ENCODE measurements at places on chromosomes 7 and 10.

DNA sequence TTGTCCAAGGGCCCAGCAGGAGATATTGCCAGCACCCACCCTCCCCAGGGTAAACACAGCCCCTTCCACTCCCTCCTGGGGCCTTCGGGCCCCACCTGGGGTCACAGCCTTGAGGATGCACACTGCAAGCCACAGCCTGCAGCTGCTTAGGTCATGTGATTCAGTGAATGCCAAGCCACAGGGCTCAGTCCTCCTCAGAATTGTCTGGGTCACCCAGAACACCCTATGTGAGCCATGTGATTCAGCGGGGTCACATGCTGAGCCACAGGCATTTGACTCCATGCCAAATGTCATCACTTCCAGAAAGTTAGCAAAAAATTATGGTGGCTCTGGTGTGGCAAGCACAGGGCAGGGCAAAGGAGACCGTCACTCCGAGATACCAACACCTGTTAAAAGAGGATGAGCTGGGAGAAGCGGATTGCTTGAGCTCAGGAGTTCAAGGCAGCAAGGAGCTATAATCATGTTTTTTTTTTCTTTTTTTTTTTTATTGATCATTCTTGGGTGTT, 17.2 kb upstream of the PSAP start:
- no peak for DNase-seq

- DNase-seq: no peak
These were observed 108.0 kb downstream of the WDFY4 start for GRCh38 chr10:48792687-48793096.

- DNase-seq: no peak
These were observed 3.8 kb upstream of the DMTF1 start for GRCh38 chr7:87148332-87148955.

DNA sequence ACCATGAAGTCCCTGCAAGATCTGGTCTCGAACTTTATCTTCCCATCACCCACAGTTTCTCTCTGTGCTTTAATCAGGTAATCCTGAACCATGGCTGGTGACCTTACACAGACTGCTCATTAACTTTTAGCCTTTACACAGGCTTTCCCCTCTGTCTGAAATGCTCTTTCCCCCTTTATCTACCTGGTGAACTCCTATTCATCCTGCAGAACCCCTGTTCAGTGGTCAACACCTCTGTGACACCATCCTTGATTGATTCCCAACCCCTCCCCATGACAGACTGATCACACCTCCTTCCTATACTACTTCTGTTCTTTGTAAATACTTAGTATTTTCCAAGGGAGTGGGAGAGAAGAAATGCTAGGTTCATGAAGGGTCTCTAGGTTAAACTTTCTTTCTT, 254.0 kb downstream of the RPS24 start:
- no peak for DNase-seq

DNA sequence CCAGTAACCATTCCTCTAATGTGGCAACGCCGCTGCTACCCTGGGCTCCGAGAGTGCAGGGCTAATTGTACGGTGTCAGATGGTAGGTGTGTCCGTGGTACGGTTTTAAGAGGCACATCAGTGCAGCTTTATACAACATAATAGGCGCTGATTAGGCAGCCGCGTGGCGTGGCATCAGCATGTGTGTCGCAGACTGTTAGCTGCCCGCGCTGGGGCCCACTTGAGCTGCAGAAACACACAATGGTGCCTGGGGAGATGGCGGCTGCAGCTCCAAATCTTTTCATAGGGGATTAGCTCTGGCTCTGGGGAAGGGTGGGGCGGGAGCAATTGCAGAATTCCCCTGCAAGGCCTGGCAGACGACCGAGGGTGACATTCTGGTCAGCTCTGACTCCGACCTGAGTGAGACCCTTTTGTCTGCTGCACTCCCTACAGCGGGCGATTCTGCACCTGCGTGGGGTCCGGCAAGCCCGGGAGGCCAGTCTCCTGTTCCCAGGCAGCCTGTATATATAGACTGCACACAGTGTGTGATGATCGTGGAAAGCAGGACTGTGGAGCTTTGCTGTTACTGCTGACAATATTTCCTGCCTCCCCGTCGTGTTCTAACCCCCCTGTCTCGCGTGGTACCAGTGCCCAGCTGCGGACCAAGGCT, 722.7 kb upstream of the CELF2 start:
- DNase-seq: no peak

DNA sequence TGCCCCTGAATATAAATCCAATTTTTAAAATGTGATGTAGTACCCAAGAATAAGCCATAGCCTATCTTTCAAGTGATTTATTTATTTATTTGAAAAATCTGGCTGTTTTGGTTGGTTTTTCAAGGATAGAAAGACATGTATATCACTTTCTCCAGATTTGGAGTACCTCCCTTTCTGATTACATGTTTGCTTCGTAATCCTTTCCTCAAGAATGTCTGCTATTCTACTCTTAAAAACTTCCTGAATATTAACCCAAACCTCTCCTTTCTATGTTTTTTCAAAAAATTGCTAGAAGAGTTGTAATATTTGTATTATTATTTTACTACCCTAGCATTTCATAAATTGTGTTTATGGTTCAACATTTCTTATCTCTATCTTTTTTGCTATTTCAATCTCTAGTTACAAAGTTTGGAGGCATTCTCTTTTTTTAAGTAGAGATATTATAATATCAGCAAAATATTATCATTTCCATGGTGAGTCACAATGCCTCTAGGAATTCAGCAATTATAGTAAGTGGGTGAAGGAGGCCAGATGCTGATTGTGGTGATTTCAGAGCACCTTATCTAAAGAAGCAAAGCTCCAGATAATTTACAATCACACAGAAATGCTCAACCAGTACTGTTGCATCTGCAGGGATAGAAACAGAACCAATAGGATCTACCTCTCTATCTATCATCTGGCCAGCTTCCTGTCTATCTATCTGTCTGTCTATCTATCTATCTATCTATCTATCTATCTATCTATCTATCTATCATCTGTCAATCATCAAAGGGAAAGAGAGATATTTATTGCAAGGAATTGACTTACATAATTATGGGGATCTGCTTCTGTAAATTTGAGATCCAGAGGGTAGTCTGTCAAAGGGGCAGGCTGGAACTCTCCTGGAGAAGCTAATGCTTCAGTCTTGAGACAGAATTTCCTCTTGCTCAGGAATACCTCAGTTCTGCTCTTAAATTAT, 412.5 kb upstream of the SEMA3C start:
- no peak for DNase-seq

DNA sequence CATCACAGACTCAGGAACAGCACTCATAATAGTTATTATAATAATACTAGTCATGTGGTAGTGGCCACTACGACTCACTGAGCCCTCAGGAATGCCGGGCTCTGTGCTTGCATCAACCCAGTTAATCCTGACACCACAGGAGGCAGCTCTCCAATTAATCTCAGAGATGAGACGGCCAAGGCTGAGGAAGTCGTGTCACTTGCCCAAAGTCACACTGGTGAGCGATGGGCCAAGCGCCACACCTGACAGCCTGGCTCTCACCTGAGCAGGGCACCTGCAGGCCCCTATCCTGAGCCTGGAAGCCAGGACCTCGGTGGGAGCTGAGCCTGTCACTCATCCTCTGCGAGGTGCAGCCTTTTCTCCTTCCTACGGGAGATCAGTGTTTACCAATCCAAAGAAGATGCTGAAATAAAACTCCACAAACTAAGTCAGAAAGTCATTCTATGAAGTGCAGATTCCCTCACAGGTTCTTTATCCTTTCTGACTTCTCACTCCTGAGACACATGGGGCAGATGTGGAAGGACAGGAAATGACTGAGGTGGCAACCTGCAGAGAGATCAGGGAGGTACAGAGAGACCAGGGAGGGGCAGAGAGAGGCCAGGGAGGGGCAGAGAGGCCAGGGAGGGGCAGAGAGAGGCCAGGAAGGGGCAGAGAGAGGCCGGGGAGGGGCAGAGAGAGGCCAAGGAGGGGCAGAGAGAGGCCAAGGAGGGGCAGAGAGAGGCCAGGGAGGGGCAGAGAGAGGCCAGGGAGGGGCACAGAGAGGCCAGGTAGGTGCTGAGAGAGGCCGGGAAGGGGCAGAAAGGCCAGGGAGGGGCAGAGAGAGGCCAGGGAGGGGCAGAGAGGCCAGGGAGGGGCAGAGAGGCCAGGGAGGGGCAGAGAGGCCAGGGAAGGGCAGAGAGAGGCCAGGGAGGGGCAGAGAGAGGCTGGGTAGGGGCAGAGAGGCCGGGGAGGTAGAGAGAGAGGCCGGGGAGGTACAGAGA, 38.5 kb downstream of the VIPR2 start:
- no peak for DNase-seq

- DNase-seq: no peak
These were observed 11.5 kb upstream of the AKR1B10 start for GRCh38 chr7:134515569-134516468.

- DNase-seq: peak; percentile 17
These were observed 412 bp downstream of the PIP4K2A start for GRCh38 chr10:22713853-22714478.

GRCh38 chr10:78349165-78349516, 315.5 kb downstream of the RPS24 start:
- no peak for DNase-seq

GRCh38 chr10:89438525-89438924, 24.2 kb downstream of the IFIT5 start:
- no peak for DNase-seq

DNA sequence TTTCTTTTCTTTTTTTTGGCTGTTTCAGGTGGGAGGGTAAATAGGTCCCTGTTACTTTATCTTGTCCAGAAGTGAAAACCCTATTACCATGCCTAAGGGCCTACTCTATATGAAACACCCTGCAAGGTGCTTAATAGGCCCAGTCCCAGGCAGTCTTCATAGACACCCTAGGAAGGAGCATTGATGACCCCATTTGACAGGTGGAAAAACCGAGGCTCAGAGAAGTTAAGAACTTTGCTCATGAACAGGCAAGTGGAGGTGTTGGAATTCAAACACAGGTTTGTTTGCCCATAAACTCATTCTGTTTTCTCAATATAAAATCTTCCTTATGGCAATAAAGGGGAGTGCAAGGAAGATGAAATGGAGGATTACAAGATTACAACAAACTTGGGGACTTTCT, 115.8 kb downstream of the ARHGAP22 start:
- no peak for DNase-seq

DNA sequence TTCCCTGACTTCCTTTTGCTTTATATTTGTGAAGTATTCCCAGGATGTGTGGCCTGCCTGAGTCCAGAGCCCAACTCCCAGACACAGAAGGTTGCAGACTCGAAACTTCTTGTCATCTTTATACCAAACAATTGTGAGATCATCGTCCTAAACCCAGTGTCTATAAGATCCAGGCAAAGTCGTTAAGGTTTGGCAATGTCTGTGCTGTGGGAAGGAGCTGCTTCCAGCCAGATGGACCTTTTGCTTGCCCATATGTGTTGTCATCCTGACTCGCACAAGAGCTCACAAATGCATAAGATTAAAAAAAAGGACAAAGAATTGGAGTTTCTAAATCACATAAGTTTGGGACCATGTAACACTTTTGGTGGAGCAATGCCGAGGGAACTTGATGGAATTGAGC, 37.0 kb downstream of the WNT2 start:
- DNase-seq: no peak

DNA sequence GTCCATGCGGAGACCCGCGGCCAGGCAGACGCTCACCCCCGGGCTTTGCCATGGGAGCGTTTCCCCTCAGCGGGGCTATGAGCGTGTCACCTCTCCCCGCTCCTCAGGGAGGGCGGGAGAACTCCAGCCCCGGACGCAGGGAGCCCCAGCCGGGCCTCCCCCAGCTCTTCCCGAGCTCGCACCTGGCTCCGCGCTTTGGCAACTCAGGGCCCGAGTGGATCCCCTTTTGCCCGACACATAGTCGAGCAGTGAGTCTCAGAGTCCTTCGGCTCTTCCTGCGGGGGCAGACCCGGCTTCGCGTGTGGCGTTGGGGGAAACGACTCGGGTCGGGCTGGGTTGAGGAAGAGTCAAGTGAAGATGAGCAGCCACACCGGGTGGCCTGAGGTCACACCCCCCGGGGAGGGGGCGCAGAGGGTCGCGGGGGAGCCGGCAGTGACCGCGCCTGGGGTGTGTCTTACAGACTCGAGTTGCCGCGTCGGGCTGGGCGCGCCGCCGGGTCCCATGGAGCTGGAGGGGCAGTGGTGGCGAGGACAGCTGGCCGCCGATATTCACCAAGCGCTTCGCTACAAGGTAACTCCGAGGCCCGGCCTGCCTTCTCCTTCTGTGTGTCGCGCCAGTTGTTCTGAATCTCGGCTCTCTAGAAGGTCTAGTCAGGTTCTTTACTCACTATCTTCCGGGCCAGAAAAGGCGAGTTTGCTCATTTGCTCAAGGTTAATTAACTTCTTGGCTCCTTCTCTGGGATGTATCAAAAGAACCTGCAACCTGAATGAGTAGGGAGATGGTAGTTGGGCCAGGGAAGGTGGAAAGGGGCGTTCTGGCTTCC, 721 bp downstream of the CCNJ start:
- peak; percentile 20 for DNase-seq

DNA sequence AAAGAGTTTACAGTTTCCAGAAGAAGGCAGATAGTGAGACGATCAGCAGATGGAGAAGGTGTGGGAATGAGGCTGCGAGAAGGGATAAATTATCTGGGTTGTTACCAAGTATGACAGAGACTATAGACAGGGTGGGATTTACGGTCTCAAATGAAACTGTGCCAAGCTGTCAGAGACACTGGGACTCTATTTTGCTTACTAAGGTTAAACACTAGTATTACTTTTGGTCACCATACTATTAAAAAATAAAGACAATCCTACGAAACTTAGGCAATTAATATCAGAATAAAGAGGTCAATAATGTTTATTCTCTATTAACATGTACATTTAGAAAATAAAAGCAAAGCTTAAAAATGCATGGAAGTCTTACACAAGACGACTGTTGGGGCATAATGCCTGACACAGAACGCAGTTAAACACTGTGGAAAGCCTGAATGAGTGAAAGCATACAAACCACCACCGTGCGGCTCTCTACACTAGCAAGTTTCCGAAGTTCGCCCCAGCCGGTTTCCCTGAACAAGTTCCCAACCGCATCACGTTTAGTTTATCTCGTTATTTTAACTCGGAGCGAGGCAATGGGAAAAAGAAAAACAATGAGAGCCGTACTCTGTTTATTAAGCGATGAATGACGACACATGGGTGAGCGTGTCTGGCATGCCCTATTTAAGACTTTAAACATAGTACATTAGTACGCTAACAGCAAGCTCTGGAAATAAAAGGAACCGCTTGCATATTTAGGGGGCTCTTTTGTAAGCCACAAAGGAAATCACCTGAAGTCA, 909 bp upstream of the CC2D2B start:
- peak; percentile 3 for DNase-seq

GRCh38 chr10:30784897-30785605, 155.5 kb upstream of the LYZL2 start:
- DNase-seq: no peak

- DNase-seq: no peak
These were observed 237.4 kb downstream of the CAMK1D start for GRCh38 chr10:12586741-12587140.

GRCh38 chr10:88114368-88114767, 250.9 kb downstream of the PTEN start:
- DNase-seq: no peak

DNA sequence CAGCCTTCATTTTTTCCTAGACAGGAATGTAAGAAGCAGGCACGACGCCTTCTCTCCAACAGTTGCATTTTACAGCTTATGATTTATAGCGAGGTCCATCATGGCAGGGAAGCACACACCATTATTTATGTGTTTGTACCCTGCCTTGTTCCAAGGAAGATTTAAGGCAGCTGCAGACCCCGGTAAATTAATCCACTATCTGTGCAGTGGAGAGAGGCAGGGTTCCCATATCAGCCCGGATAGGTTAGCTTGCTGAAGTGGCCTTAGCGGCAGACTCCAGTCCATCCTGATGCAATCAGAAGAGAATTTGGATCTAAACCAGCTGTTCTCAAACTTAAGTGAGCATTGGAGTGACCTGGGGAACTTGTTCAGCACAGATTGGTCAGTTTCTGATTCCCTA, 359.4 kb downstream of the GALNT17 start:
- DNase-seq: no peak

GRCh38 chr7:32941681-32942414, 15.4 kb upstream of the FKBP9 start:
- DNase-seq: no peak

All from stimulated activated CD4-positive, alpha-beta T cell treated with anti-CD3 and anti-CD28 coated beads, Interleukin-2, amount 100 ng/mL, for 4 hours (primary cell).